Right renal pelvis (tissue), 4 donors: ENCODE measurements at places on chromosomes 16 and 17.

DNA sequence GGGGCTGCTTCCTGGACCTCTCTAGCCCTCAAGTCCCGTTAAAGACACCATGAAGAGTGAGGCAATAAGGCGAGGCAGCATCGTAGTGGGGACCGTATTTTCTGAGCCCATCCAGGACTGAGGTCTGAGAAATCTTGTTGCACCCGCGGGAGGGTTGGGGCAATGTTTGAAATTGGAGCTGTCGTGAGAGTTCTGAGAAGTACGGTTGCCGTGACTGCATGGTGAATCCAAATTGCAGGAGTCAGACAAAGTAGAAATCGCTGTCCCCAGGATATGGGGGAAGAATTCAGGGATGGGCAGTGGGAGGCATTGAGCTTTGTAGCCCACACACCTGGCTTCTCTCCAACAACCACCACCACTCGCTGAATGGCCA is 42.0 kb upstream of the RPL38 start:
- no peak for DNase-seq

DNA sequence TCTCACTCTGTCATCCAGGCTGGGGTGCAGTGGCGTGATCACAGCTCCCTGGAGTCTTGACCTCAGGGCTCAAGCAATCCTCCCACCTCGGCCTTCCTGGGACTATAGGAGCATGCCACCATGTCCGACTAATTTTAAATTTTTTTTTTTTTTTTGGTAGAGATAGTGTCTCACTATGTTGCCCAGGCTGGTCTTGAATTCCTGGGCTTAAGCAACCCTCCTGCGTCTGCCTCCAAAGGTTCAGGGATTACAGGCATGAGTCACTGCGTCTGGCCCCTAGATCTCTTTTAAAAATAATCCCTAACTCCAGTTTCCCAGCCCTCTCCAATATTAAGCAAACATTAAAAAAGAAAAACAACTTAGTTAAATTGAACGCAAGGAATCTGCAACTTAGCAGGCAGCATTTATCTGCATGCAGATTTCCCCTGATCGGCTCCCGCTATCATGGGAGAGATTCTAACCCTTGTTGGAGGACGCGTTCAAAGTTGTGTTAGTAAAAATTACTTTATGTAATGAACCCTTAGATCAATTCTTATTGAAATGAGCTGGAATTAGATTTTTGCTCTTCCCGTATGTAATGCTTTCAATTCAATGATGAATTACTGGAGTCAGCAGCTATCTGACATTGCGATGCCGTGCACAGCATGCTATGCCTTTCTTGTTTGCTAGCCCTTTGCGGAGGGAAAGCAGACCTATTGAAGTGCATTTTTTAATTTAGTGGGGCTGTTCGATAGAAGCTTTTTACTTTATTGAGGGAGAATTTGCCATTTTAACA is 171.7 kb downstream of the HAPSTR1 start:
- no peak for DNase-seq

DNA sequence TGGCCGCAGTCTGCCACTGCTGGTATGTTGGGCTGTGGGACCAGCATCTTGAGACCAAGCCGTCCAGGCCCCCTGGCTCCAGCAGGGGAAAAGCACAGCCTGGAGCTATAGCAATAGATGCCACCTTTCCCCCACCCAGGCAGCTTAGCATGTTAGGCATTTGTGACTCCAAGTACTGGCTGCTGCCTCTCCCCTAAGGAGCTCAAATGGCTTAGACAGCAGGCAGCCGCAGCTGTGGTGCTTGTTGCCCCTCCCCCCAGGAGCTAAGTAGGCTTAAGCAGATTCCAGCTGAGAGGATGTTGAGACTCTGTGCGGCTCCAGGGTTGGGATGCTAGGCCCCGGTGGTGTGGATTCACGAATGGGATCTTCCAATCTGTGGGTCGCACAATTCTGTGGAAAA is 88.8 kb upstream of the ANKFN1 start:
- no peak for DNase-seq

DNA sequence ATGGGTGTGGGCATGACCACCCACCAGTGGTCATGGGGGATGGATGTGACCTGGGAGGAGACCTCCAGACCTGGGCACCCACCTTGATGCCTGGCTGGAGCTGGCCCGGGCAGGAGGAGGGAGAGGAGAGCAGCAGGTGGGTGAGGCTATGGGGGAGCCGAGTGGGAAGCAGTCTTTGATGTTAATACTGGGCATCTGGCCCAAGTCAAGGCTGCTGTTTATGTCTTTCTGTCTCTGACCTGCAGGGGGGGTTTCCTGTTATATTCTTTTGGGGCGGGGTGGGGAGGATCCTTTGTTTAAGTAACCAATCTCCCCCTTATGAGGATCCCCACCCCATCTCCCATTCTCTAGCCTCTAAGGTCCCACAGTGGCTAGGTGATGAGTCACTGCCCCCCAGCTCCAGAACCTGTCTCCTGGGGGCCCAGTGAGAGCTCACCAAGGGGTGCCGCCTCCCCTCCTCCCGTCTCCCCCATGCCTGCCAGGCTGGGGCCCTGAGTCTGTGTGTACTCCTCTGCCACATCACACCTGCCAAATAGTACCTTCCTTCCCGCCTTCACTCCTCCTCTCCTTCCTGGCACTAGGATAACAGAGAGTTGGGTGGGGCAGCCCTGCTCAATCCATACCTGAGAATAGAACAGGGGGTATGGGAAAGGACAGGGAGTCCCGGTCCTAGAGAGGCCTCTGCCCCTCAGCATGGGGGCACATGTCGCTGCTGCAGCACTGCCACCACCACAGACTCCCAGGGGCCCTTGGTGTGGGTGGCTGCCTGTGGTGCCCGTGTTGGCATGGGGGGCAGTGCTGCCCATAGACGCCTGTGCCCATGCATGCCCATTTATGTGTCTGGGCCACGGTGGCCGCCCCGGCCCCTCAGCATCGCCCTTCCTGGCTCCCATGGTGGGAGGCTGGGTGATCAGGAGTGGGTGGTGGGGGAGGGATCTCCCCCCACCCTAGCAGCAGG is 7.3 kb downstream of the THRA start:
- DNase-seq, result no peak
